ENCODE measurements at places on chromosomes 6 and 20. TPM values are rescaled to one million over a fixed set of nuclear protein-coding genes. Genes with fewer than 3 reads are reported as not detected.

The SLC13A3 gene
- polyA plus RNA-seq: 6.1 TPM

The CASS4 gene
- 21.9 TPM for polyA plus RNA-seq

The NR2E1 gene
- 0.06 TPM for polyA plus RNA-seq

- DNase-seq: no peak
Measured at GRCh38 chr6:37514837-37515236, 15.1 kb upstream of the CCDC167 start.

GRCh38 chr6:52231406-52232127 lies 12.7 kb downstream of the IL17F start:
- no peak for DNase-seq

GRCh38 chr6:28080631-28081485 lies 490 bp downstream of the ZNF165 start:
- DNase-seq: peak; percentile 92

DNA sequence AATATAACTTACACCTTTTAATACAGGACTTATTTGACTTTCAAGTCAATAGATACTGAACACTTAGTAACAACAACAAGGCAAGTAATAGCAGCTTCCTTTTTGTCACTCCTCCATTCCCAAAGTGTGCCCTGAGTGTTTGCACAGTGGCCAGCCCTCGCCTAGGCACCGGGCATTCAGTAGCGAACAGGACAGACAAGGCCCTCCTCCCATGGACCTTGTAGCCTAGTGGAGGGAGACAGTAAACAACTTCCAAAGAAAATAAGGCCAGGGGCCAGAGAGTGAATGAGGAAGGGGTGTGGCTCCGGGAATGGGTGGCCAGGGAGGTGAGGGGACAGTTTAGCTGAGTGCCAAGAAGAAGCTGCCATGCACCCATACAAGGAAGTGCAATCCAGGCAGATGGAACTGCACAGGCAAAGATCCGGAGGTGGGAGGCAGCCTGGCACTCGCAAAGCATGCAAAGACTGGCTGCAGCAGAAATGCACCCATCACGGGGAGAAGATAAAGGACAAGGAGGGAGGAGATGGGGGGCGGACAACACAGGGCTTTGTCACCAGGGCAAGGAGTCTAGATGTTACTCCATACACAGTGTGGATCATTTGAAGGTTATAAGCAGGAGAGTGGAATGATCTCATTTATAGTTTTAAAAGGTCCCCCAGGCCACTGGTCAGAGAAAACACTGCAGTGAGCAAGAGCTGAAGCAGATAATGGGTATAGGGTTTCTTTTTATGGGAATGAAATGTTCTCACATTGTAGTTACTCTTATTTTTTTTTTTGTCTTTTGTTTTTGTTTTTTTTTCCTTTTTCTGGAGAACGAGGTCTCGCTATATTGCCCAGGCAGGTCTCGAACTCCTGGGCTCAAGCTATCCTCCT lies 32.2 kb downstream of the ATP9A start:
- DNase-seq: no peak

Measured in left lung (tissue), 14 donors.